ENCODE measurements at places on chromosomes 2 and 18.

DNA sequence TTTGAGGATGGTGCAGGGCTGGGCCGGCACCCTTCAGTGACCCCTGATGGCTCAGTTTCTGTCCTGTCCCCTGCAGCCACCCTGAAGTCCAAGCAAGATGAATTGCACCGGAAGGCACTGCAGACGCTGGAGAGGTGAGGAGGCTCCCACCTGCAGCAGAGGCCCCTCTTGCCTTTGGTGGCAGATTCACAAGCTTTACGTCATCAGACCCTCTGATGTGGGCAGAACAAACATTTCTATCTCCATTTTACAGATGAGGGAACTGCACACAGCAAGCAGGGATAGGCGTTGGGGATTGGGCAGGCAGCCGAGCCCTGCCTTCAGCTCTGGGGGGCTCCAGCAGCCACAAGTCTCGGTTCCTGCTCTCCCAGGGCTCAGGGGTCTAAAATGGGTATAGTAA, 107.7 kb upstream of the MCFD2 start:
- no peak for DNase-seq

DNA sequence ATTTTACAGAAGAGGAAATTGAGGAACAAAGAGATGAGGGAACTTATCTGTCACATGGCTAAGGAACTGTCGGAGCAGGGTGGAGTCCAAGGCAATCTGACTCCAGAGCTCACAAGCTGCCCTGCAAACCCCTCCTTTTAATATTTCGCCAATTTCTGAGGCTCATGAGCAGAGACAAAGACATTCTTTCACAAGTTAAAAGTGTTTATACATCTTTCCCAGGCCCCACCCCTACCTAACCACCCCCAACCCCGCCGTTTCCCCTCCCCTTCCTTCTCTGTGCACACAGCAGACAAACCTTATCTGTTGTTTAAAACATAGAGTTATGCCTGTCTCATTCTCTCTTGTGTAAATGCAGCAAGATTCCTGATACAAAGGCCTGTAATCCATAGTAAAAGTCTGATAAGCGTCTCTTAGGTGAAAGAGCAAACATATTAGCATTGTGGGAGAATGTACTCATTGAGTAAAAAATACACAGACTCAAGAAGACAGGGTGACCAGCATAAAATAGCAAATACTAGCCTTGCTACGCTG, 44.3 kb downstream of the EPHA4 start:
- DNase-seq: no peak

DNA sequence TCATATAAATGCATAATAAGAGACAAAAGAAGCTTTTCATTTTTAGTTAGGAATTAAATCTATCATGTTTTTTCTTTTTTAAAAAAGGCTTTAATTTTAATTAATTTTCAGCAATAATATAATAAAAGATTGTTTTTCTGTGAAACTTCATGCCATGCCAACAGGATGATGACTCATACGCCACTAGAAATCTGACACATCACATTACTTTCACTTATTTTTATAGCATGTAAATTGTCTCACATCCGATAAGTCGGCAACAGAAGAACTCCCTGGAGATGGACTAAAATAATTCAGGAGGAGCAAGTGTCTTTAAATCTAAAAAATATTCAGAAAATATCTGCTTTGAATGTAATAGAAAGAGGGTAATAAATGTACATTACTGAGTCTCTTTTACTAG, 1024.2 kb upstream of the ACVR2A start:
- DNase-seq: no peak

DNA sequence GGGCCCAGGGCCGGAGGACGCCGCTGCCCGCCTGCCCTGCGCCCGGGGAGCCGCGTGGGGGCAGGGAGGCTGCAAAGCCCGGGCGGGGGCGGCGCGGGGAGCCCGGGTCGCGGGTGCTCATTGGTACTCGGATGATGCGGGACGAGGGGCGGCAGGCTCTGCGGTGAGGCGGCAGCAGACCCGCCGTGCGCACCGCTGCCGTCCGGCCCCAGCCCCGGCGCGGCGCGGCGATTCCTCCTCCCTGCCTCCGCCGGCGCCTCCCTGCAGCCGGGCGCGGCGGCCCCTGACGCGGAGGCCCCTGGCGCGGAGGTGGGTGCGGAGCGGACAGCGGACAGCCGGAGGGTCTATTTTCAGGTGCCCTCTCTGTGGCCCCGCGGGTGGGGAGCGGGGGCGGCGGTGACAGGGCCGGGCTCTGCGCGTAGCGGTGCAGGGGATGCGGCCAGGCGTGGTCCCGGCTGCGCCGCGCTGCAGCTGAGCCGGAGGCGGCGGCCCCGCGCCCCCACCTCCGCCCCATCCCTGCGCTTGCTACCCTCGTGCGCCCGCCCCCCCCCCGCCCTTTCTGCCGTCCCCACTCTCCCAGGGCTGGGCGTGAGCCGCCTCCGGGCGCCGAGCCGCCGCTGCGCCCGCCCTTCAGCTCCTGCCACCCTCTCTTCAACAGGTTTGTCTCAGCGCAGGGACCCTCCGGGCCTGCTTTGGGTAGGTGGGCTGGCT, 640 bp downstream of the SPTBN1 start:
- peak; percentile 4 for DNase-seq

- no peak for DNase-seq
These were observed 5.7 kb downstream of the MAL start for GRCh38 chr2:95031076-95031725.

- DNase-seq: no peak
These were observed 391.1 kb downstream of the ALK start for GRCh38 chr2:29530281-29530680.

GRCh38 chr18:58139459-58140386, 95.7 kb downstream of the NEDD4L start:
- no peak for DNase-seq

- no peak for DNase-seq
These were observed 90.1 kb downstream of the MALT1 start for GRCh38 chr18:58761241-58761969.

DNA sequence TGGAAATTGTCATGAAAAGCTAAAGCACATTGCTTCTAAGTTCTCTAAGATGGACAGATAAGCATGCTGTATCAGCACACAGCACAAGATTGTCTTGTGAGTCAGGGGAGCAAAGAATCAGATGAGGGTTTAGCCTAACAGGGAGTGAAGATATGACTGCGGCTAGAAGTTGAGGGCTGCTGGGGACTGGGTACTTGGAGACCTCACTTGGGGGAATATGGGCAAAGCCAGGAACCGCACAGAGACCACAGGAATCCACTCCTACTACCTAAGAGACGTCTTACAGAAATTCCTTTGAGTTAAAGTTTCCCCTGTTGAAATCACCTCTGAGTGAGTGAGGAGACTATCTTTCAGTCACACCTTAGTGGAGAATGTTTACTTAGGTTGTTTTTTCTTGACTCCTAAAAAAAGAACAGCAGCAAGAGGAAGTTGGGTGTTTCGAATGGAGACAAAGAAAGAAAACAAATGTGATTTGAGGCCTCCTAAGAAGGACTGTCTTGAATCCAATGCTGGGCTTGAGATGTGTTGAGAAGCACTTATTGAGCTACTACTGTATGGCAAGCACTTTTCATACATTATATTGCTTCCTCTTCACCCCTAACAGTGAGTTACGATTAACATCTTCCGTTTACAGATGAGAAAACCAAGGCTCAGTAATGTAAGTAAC, 100.7 kb downstream of the ANKRD44 start:
- DNase-seq: peak; percentile 83

- DNase-seq: no peak
These were observed 163.9 kb downstream of the DOK6 start for GRCh38 chr18:69564602-69565001.

DNA sequence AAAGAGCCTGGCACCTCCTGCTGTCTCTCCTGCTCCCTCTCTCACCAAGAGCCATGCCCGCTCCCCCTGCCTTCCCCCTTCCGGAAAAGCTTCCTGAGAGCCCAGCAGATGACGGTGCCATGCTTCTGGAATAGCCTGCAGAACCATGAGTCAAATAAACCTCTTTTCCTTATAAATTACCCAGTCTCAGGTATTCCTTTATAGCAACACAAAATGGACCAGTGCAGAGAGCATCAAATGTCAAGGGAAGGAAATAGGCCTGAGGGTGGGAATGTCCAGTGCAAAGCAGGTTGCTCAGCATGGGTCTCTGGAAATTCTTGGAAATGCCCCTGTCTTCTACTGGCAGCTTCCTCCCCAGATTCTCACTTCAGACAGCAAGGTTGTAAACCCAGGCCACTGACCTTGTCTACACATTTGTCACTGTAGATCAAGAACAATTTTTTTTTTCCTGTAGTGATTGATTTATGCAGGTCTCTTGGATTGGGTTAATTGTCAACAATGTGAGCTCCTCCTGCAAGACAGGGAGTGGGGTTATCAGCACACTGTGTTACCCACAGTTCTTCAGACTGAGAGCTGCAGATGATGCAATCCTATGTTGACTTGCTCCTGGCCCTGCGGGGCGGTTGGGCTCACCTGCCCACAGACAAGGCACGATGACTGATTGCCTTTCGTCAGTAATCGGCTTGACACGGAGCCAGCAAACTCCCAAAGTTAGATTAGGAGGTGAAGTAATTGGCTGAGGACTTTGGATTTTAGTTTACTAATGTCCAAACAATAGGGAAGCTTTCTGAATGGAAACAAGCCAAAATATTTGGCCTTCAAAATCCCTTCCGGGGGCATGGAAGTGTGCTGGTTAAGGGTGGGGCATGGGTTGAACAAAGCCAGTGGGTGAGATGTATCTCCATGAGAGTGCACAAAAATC, 5.4 kb upstream of the BOD1L2 start:
- no peak for DNase-seq

- no peak for DNase-seq
These were observed 66.6 kb downstream of the MTCL1 start for GRCh38 chr18:8771930-8772329.
